ENCODE measurements at places on chromosomes 16 and 17.

DNA sequence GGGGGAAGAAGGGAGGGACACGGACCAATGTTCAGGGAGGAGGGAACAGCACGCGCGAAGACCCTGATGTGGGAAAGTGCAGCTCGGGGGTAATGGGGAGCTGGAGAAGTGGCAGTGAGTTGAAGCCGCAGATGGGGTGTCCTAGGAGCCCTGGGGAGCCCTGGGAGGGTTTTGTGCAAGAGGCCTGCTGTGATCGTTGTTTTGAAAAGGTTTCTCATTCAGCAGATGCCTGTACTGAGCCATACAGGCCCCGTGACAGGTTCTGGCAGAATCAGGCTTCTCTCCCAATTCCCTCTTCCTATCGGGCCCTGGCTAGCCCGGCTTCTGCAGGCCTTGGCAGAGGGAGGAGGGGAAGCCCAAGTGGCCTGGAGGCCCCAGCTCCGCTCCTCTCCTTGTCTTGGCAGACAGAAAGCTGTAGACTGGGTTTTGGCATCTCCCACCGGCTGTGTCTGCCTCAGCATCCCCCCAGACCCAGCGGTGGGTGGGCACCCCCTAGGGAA lies 38.4 kb upstream of the EMP2 start:
- no peak overlapping the region for H3K27ac ChIP-seq
- no peaks in the 10 kb centered on the region for H3K27me3 ChIP-seq
- H3K4me3 ChIP-seq, result no peak overlapping the region

GRCh38 chr17:18978050-18978449 lies 26.1 kb downstream of the SLC5A10 start:
- H3K27ac ChIP-seq, result no peak overlapping the region
- H3K4me1 ChIP-seq, result no peaks in the 10 kb centered on the region
- H3K36me3 ChIP-seq, result peaks cover 19% of the 10 kb centered on the region
- no peaks in the 10 kb centered on the region for H3K27me3 ChIP-seq
- H3K4me3 ChIP-seq, result no peak overlapping the region

GRCh38 chr17:50043290-50044148 lies 12.4 kb upstream of the ITGA3 start:
- H3K36me3 ChIP-seq, result no peaks in the 10 kb centered on the region
- no peaks in the 10 kb centered on the region for H3K27me3 ChIP-seq
- DNase-seq, result no peak
- H3K27ac ChIP-seq, result no peak overlapping the region
- no peak overlapping the region for H3K4me3 ChIP-seq

DNA sequence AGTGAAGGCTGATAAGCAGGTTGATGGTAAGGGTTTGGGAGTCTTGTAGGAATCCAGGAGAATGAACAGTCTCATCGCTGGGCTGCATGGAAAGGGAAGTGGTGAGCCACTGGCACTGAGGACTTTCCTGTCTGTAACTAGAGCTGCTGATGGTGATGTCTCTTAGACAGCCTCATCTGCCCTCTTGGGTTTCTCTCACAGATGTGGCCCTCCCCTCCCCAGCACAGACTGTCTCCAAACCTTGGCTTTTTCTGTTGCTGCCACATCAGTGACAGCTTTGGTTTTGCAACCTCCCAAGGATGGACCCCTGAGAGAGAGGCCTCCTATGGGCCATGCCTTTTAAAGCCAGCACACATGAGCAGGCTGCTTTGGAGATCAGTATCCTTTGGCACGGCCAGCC lies 16.9 kb downstream of the PLCG2 start:
- no peak for DNase-seq
- no peaks in the 10 kb centered on the region for H3K27me3 ChIP-seq
- H3K27ac ChIP-seq, result no peak overlapping the region
- H3K36me3 ChIP-seq, result no peaks in the 10 kb centered on the region

Data from effector memory CD4-positive, alpha-beta T cell (primary cell).